ENCODE measurements at places on chromosomes 1 and 21.

DNA sequence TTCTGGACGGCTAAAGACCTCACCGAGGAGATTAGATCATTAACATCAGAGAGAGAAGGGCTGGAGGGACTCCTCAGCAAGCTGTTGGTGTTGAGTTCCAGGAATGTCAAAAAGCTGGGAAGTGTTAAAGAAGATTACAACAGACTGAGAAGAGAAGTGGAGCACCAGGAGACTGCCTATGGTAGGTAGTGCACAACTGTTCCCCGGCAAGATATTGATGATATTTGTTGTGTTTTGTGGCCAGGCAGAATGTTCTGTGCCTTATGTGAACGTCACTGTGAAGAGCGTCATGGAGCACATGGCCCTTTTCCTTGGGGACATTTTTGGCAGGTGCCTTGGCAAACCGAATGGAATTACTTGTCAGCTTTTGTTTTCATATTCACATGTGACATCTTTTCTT is 191.7 kb downstream of the DISC1 start:
- no peak for DNase-seq

DNA sequence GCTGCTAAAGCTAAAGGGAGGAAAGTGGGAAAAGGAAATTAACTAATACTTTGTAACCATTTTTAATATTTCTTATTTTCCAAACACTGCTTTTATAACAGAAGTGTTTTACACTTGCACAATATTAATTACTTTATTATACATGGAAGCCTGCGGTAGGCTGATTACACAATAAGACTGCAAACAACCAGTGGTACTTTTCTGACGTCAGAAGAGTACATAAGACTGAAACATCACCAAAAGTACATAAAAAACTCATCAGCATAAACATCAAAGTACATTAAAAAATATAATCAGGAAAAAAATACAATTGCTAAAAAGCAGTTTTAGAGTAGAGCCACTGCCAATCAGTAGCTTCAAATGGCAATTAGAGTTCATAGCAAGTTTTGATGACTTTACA is 4.6 kb downstream of the ZNF281 start:
- DNase-seq: no peak

DNA sequence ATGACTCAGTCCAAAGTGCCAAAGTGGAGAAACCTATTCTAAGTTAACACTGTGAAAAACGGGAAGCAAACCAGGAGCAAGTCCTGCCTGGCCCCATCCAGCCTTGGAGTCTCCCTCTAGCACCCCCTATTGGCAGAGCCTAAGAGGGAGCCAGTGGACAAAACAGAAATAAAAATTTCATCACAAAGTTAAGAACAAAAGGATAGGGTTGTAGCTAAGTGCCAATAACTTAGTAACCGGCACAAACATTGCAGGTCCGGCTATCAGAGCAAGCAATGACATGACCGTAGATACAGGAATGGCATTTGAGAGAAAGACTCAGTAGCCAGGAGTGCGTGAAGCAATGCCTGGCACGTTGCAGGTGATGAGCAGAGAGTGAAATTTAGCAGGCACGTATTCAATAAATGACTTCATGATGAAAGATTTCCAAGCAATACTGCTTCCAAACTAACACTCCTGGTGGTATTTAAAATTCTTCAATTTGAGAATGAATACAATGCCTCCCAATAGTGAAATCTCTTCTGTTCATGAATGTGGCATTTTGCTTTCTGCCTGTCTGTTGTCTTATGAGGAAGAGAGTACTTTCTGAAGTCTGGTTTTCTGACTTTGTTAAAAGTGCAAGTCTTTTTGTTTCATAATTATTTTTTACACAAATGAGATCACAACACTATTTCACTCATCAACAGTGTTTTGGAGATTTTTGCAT is 391.0 kb downstream of the OMA1 start:
- DNase-seq: no peak

DNA sequence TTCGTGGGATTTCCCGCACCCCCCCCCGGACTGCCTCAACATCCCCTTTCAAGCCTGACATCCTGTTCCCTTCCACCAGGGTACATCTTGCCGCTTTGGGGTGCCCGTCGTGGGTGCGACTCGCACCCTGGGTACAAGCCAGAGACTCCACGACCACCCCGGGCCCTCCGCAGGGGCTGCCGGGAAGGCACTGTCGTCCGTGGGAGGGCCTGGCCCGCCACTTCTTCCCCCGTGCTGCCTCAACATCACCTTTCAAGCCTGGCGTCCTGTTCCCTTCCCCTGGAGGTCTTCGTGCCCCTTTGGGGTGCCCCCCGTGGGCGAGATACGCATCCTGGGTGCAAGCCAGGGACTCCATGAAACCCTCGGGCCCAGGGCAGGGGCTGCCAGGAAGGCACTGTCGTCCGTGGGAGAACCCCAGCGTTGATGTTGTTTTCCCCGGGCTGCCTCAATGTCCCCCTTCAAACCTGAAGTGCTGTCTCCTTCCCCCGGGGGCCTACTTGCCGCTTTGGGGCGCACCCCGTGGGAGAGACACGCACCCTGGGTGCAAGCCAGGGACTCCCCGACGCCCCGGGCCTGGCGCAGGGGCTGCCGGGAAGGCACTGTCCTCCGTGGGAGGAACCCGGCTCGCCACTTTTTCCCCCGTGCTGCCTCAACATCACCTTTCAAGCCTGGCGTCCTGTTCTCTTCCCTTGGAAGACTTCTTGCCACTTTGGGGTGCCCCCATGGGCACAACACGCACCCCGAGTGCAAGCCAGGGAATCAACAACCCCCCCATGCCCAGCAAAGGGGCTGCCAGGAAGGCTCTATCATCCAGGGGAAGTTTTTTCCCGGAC is 138.6 kb downstream of the LIPI start:
- no peak for DNase-seq

All from stimulated activated CD8-positive, alpha-beta memory T cell treated with anti-CD3 and anti-CD28 coated beads, Interleukin-2, amount 100 ng/mL, for 48 hours (primary cell).